T follicular helper cell (primary cell): ENCODE measurements at places on chromosomes 2 and 18.

- no peak for DNase-seq
Observed at GRCh38 chr2:125634662-125635061, 1021.3 kb upstream of the GYPC start.

DNA sequence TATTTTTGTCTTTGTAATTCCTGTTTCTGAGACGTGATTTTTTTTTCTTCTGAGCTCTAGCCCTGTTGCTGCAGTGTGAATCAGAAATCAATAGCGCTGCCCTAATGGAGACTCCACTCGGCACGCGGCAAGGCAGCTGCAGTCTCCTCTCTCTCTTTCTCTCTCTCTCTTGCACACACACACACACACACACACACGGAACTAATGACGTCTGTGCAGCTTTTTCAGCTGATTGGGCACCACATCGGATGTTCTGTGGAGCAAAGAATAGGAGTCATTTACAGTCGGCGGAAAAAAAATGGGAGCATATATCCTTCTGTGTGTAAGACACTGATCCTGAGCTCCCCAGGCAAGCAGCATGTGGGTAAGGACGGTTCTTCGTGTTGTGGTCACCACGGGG, 2.0 kb upstream of the MYT1L start:
- DNase-seq, result no peak

- no peak for DNase-seq
Observed at GRCh38 chr2:86216575-86217555, 17.6 kb downstream of the MRPL35 start.

GRCh38 chr2:128237081-128237534, 81.6 kb downstream of the HS6ST1 start:
- no peak for DNase-seq

DNA sequence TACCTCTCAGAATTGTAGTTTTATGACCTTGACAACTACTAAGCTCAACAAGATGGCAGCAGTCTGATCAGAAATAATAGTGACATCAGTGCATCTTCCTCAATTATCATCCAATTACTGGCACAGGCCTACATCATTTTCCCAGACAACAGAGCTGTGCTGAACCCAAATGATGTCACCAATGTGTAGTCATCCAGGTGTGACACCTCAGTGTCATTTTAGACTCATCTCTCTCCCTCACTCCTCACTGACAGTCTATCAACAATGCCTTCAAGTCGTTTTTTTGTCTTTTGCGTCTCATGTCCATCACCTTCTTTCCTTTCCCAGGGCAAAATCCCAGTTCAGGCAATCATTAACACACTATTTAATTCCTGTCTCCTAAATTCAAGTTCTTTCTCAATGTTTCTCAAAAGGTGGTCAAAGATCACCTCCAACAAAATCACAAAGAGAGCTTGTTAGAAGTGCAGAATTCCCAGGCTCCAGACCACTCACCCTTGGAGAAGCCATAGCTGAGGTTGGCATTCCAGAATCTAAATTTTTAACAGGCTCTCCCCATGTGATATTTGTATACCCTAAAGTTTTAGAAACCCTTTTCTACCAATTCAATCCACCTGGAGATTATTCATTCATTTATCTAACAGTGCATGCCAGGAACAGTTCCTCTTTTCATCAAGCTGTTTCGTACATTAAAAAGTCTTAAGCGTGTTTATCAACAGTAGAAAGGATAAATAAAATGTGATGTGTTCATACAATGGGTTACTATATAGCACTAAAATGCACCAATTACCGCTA, 125.3 kb upstream of the KLF7 start:
- no peak for DNase-seq

GRCh38 chr2:19649785-19650380, 251.9 kb downstream of the TTC32 start:
- no peak for DNase-seq

DNA sequence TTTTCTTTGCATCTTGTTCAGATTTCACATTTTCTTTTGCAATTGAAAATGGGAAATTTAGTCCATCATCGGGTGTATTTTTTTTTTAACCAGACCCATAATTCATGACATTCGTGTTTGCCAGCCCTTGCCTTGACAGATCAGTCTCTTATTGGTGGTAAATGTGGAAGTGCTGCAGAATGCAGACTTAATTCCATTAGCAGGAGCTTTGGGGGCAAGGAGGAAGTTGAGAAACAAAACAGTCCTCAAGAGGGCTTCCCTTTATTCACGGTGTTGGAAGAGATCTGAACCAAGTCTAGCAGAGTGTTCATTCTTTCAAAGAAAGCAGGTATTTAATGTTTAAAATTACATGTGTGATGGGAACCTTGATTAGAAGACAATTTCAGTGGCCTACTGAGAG, 16.6 kb upstream of the RPE start:
- no peak for DNase-seq

- no peak for DNase-seq
Observed at GRCh38 chr2:192957425-192957824, 762.7 kb upstream of the TMEFF2 start.

- no peak for DNase-seq
Observed at GRCh38 chr2:85401464-85401805, 8.7 kb downstream of the CAPG start.
